ENCODE measurements at places on chromosomes 6 and 20.

DNA sequence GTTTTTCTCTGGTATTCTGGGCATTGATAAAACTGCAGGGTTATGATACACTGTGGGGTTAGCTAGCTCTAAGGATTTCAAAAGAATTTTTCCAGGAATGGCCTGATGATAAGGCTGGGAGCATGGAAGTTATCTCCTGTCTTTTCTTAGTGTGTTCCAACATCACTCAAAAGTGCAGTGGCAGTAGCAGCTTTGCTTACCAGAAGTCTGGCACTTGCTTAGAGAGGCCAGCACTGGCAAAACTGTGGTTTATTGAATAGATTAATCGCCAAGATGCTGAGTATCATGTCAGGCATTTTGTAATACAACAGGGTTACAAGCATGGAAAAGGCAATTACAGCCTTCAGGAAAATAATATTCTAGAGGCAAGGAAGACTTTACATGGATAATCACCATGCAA, 719.5 kb upstream of the GJE1 start:
- no peak for DNase-seq

DNA sequence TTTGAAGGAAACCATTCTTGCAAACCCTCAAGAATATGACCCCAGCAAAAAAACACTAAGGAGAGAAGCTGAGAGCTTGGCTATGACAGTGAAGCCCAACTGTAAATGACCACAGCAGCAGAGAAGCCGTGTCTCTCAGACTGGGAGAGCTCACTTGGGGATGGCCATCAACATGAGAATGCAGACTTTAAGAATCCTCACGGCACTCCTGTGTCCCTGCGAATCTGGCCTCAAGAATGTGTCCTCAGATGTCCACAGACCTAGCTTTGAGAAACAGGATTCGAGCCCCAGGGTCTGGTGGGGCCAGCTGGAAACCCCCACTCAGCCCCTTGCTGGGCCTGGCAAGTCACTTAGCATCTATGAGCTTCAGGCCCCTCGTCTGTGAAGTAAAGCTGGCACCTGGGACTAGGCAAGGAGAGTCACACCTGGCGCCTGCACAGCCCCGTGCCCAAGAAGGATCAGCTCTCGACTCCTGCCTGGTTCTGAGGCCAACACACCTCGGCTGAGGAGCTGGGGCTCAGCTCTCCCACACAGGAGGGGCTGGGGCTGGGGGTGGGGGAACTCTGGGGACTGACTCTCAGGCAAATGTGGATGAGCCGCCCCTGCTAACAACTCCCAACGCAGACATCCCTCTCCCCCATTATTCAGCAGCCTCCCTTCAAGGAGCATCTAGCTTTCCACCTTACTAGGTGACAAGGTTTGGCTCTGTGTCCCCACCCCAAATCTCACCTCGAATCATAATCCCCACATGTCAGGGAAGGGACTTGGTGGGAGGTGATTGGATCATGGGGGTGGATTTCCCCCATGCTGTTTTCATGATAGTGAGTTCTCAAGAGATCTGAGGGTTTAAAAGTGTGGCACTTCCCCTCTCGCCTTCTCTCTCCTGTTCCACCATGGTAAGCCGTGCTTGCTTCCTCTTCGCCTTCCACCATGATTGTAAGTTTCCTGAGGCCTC, 97.7 kb downstream of the GRM4 start:
- DNase-seq = no peak

- DNase-seq = no peak
Observed at GRCh38 chr6:143427109-143427817, 23.2 kb downstream of the ADAT2 start.

DNA sequence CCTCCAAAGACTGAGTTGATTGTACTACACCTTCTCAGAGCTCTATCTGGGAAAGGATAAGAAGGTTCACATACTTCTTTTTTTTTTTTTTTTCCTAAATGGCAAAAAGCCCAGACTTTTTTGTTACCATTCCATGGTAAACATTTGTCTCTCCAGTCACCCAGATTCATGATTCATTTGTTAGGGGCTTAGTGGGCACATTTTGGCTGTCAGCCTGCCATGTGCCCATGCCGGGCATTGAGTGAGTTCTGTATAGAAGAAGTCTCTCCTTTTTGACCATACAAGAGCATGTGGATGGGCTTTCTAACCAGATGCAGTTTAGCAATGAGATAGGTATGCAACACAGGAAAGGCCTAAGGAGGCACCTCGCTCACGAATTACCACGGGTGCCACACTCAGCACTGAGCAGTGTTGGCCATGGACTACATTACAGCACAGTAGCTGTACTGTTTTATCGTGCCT, 447.5 kb upstream of the HSF2 start:
- no peak for DNase-seq

DNA sequence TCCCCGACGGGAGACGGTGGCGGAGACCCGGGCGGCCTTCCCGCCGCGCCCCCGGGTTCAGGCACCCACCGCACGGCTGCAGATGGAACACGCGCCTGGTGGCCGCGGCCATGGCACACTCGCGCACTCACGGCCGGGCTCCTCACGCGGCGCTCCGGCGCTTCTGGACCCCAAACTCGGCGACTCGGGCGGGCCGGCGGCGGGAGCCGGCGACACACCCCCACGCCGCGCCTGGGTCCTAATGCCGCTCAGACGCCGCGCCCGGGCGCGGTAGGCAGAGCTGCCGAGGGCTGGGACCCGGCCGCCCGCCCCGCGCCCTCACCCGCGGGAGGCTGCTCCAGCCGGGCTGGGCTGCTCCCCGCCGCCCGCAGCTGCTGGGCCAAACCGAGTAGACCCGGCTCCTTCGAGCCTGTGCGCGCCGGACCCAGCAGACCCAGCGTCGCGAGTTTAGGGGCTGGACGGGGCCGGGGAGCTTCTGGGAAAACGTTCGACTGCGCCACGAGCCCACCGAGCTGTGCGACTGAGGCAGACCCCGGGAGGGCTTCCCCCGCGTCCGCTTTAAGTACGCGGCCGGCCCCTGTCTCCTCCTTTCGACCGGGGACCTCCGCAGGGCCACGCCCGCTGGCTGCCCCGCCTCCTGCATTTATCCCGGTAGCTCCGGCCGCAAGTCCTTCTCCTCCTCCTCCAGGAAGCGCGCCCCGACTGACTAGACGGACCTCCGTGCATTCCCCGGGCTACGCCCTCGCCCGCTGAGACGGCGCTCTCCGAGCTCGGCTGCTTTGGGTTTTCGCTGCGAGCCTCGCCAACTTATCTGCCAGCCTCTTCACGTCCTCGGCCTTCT, at the start of gene SLC4A11:
TSS of gene SLC4A11 (minus strand) at position 165 of the 841 bp plus-strand sequence. CDS start at position 112, 53 bp downstream.
- DNase-seq = no peak

DNA sequence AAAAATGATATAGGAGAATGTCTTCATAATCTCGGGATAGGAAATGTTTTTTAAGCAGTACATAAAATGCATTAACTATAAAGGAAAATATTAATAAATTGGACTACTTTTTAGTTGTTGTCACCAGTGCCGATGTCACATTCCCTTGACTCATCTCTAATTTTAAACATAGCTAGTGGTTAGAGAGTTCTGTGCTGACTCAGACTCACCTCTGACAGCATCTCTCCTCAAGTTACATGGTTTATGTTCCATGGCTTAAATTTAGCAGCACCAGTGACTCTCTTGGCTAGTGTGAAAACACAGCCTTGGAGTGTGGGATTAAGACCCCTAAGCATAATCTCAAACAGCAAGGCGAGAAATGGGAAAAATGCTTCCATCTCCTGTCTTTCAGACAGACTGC, 311.8 kb upstream of the MMS22L start:
- DNase-seq = no peak

DNA sequence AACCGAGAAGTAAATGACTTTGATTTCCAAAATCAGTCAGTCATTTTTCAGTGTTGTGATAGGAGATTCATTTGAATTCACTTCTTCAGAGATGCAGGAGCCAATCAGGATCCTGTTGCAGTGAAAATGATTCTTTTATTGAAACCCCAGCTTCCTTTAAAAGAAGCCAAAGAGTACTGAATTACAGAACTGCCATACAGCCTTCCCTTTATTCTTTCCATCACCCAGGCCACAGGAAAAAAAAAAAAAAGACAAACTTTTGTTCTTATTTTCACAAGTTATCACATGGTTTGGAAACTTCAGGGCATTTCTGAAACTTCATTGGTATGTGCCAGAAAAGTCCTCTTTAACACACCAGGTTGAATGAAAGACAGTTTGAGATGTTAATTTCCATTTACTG, 1.8 kb upstream of the CARMIL1 start:
- DNase-seq = no peak

GRCh38 chr6:137472641-137473137, 21.5 kb downstream of the OLIG3 start:
- DNase-seq = no peak

Measured in vagina (tissue), 2 donors.